ENCODE measurements at places on chromosomes 16 and 17. TPM values are rescaled to one million over a fixed set of nuclear protein-coding genes. Genes with fewer than 3 reads are reported as not detected.

The FBXW10B gene
- 0.55 TPM for total RNA-seq

The KCTD19 gene
- total RNA-seq = not detected

The BLTP2 gene
- 56.9 TPM for total RNA-seq

The XYLT1 gene
- 0.45 TPM for total RNA-seq

The GNGT2 gene
- 0.20 TPM for total RNA-seq

The MFAP4 gene
- 2.8 TPM for total RNA-seq

The SLC38A8 gene
- total RNA-seq = not detected

The ADCY9 gene
- total RNA-seq = 25.4 TPM

The SYT17 gene
- 7.7 TPM for total RNA-seq

The ZG16 gene
- total RNA-seq = 1.3 TPM

The CETP gene
- total RNA-seq = 3.8 TPM

The SLC13A2 gene
- 0.55 TPM for total RNA-seq

The CFAP97D1 gene
- total RNA-seq = not detected
